T follicular helper cell (primary cell): ENCODE measurements at places on chromosomes 13 and 19.

DNA sequence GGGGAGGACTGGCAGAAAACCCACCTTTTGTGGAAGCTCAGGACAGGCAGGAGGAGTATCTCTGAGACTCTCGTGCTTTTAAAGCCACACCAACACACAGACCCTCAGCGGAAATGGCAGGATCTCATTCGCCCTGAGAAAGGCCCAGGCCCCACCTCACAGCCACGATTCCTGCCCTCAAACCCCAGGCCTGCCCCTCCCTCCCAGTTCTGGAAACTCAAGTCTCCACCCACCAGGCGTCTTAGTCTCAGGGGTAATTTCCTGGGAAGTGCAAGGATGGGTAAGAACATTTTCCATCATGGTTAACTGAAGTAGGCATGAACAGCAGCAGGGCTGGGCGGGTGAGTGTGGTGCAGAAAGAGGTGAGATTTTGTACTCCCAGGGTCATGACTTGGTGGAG lies 8.0 kb upstream of the PDE4C start:
- DNase-seq = no peak

- DNase-seq = peak; percentile 23
Measured at GRCh38 chr19:49210108-49210900, 52.7 kb downstream of the TRPM4 start.

DNA sequence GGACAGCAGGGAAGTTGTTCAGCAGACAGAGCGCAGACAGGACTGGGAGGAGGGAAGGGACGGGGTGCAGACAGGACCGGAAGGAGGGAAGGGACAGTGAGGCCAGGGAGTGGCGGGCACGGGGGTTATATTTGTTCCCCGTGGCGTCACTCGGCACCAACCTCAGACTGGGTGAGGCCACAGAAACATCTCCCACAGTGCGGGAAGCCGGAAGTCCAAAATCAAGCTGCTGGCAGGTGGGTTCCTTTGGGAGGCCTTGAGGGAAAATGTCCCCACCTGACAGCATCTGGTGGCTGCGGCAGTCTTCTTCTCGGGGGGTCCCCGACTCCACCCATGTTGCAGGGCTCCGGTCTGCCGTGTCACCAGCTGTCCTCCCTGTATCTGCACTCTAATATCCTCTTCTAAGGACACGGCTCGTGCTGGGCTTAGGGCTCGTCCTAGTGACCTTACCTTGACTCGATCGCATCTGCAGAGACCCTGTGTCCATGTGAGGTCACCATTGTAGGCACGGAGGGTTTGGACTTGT lies 133.0 kb downstream of the STK24 start:
- no peak for DNase-seq

GRCh38 chr13:75685239-75685697 lies 49.1 kb downstream of the LMO7 start:
- DNase-seq = no peak

- no peak for DNase-seq
Measured at GRCh38 chr13:93784191-93784590, 557.6 kb downstream of the GPC6 start.

DNA sequence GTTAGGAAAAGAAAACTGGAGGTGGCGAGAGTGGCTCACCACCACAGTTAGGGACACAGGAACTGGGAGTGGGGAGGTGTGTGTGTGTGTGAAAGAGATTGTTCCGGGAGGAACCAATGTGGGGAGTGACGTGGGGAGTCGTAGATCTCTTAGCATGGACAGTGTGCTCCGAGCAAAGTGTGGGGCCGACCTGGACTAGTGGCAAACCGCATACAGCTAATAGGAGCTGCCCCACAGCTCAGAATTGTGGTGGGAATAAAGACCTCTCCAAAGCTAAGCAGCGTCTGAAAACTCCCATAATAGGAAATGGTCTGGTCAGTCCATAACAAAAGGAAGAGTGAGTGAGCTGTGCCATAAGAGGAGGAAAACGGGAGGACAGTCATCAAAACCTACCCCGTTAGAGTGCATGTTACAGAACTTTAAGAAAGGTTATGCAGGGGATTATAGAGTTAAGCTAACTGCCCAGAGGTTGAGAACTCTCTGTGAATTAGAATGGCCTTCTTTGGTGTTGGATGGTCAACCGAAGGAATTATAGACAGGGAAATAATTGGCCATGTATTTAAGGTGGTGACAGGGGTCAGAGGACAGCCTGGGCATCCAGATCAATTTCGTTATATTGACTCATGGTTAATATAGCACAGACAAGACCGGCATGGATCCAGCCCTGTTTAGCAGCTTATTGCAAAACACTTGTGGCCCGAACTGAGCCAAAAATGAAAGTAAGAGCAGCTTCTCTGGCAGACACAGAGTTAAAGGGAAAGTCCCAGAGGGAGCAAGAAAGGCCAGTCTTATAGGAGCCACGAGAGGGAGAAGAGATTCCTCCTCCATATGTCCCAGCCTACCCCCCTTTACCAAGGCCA lies 8.9 kb upstream of the SLC15A1 start:
- no peak for DNase-seq

GRCh38 chr13:46782066-46782465 lies 14.9 kb downstream of the ESD start:
- DNase-seq = no peak

- no peak for DNase-seq
Measured at GRCh38 chr13:44730851-44731250, 154.7 kb upstream of the TSC22D1 start.

DNA sequence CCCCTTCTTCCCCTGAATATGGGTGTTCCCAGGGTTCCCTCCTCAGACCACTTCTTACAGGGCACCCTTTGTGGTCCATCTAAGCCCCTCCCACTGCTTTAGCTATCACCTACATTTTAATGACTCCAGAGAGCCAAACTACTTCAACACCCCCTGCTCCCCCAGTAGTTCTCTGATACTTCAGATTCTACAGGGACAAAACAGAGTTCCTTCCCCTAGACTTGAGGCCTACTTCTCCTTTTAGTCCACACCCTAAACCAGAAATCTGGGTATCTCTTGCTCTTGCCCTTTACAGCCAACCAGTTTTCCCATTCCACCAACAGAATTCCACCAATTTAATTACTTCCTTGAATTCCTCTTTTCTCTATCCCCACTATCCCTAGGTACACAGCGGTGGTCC lies 107.2 kb downstream of the KCNRG start:
- no peak for DNase-seq

DNA sequence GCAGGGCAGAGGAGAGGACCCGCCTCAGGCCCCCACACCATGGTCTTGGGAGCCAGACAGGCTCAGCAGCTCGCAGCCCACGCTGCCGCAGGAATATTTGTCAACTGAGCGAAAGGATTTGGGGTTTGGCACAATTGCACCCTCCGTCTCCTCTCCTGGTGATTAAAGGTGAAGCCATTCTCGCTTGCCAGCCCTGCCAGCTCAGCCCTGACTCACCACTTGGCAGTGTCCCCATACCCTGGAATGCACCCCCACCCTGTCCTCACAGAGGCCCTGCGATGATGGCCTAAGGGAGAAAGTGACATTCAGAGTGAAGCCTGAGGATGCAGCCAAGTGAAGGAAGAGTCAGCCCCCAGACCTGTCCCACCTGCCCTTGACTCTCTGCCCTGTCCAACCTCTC lies 18.8 kb downstream of the CYTH2 start:
- no peak for DNase-seq

DNA sequence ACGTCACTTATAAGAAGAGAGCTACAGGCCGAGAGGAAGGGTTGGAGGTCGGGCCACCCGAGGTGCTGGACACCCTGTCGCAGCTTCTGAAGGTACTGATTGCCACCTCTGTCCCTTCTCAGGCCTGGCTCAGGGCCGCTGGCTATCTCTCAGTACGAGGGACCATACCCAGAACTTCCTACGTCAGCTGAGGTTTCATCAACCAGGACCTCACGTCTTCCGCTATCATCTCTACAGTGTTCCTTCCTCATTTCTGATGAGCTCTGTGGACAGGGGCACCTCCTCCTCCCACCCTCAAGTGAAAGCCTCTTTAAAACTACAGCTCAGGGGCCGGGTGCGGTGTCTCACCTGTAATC lies 58.2 kb upstream of the USE1 start:
- no peak for DNase-seq

- DNase-seq = no peak
Measured at GRCh38 chr19:34201133-34201532, 28.8 kb downstream of the LSM14A start.

DNA sequence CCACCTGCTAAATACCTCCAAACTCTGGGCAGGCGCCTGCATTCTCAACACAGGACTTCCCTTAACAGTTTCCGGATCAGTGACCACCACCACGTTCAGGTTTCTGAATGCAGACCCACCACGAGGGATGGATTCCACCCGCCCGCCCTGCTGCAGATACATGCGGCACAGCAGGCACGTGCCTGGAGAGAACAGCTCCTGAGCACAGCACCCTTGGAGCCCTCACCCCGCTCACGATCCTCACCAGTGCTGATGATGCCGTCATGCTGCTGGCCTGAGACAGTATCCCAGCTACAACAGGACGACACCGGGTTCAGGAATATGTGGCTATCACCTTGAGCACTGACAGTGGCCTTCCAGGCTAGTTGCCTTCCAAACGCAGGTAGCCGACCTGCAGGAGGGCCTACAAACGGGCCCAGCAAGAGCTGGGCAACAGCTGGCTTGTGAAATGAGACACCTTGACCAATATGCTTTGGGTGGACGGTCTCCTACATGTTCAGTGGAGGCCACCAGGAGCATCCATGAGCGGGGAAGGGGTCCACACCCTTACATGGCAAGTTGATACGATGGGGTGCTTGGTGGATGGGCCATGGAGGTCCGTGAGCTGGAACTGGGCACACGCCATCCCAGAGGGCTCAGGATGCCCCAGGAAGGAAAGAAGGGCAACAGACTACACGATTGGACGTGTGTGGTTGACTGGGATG lies 9.9 kb upstream of the QTRT1 start:
- DNase-seq = no peak

DNA sequence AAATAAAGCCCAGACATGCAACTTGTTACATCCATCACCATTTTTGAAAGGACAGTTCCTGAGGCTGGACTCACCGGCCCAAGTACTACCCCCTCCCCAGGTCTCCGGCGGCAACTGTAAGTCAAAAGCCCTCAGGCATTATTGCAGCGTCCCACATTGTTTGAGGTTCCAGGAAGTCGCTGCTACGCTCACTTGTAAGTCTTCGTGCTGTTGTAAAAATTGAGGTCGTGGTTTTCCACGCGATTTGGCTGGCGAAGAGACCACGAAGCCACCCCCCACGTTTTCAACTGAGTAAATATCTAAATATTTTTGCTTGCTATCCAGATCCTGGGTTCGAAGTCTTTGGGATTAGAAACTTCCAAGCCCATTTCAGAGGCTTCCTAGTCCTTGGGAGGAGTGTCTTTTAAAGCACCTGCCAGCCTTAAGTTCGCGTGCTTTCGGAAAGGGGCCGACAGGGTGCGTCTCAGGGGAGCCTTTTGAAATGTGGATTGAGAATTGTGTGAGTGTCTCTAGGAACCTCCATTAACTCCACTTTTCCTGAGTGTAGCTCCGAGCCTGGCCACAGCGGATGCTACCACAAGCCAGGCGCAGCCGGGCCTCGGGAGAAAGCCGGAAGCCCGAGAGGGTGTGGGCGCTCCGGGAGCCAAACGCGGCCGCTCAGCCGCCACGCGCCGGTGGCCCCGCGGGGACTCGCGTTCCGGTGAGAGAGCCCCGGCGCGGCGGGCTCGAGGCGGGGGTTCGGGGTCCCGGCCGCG lies 434 bp upstream of the FNDC3A start:
- peak; percentile 38 for DNase-seq

DNA sequence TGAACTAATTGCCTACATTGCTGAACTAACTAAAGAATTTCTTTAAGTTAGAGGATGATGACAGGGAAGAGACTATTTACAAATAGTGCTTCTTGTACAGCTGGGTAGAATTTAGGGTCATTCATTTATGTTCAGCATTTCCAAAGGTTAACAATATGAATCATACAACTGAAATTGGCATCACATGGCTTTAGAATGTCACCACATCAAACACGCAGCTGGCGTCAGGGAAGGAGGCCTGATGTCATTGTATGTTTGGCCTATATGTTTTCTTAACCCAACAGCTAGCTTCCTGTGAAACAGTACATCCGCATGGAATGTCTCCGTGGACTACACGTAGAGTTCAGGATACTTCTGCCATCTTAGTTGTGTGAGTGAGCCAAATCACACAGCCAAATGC lies 99.0 kb upstream of the TNFSF11 start:
- no peak for DNase-seq

- DNase-seq = no peak
Measured at GRCh38 chr13:72805676-72806346, 23.9 kb downstream of the PIBF1 start.

DNA sequence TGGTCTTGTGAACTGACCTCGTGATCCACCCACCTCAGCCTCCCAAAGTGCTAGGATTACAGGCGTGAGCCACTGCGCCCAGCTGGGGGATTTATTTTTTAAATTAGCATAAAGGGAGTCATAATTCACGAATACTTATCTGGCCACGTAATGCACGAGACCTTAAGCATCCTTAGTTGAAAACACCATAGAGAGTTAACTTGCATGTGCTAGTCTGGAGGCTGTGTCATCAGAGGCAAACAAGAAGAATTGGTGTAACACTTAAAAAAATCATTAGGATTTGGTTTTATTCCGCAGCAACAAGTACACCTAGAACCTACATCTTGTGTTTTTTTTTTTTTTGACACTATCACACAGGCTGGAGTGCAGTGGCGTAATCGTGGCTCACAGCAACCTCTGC lies 19.1 kb downstream of the KLF5 start:
- DNase-seq = no peak

GRCh38 chr13:100602493-100603111 lies 14.0 kb upstream of the GGACT start:
- DNase-seq = no peak

DNA sequence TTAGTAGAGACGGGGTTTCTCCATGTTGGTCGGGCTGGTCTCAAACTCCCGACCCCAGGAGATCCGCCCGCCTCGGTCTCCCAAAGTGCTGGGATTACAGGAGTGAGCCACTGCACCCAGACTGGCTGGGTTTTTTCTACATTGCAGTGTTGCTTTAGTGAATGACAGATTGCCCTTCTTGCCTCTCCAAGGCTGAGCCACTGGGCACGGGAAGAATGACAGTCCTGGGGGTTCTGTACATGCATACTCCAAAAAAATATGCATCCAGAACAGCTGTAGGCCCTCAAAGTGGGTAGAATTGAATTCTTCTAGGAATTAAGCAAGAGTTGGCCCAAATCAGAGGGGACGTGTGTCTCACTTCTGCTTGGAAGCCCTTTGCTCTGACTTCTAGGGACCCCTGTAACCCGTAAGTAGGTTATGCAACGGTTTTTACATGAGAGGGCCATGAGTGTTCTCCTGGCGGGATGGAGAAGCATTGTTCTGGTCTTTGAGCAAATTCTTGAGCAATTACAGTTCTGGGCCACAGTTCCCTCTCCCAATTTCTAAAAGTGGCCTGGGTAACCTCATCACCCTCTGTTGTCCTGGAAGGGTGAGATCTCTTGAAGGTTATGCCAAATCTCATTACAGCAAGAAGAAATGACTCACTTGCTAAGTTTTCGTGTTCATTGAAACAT lies 3.6 kb downstream of the ACTN4 start:
- DNase-seq = no peak

- DNase-seq = no peak
Measured at GRCh38 chr19:39030854-39031367, 1.4 kb downstream of the FBXO27 start.

DNA sequence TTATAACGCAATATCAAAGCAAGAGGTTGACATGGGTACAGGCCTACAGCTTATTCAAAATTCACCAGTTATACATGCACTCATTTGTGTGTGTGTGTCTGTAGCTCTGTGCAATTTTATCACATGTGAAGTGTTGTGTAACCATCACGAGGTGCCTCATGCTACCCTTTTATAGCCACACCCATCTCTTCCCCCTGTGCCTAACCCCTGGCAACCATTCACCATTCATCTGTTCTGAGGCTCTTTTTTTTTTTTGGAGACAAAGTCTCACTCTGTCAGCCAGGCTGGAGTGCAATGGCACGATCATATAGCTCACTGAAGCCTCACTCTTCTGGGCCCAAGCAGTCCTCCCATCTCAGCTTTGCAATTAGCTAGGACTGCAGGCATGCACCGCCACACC lies 78.4 kb downstream of the DPF1 start:
- no peak for DNase-seq
